ENCODE measurements at places on chromosomes 5 and 9.

- DNase-seq: no peak
Measured at GRCh38 chr5:108867656-108868055, 120.0 kb downstream of the FER start.

GRCh38 chr9:111197256-111197655 is 132.8 kb downstream of the OR2K2 start:
- no peak for DNase-seq

DNA sequence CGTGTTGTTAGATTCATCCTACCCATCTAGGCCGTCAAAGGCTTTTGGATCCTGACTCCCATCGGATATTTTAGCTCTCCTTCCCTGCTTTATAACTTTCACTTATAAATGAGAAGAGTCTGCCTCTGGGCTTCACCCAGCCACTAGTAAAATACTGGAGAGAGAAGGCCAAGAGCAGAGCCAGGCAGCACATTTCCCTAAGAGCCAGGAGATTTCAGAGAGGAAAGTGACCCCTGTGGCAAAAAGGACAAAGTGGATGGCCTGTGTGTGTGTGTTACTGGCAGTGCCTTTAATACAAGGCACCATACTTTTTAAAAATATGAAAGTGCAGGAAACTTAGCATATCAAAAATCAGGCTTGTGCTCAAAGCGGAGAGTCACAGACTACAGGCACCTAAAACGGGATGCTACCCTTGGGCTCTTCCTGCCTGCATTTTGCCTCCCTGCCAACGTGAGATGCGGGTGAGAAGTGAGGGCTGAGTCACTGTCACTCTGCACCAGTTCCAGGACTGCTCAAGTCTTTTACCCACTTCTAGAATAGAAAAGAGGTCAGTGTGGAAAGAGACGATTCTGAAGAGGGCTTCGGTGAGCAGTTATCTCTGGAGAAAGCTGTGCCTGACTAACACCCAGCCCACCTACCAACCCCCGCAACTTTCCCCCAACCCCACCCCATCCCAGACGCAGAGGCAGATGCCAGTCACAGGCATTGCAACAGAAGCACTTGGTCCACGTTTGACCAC is 15.9 kb downstream of the NFIL3 start:
- DNase-seq: no peak

DNA sequence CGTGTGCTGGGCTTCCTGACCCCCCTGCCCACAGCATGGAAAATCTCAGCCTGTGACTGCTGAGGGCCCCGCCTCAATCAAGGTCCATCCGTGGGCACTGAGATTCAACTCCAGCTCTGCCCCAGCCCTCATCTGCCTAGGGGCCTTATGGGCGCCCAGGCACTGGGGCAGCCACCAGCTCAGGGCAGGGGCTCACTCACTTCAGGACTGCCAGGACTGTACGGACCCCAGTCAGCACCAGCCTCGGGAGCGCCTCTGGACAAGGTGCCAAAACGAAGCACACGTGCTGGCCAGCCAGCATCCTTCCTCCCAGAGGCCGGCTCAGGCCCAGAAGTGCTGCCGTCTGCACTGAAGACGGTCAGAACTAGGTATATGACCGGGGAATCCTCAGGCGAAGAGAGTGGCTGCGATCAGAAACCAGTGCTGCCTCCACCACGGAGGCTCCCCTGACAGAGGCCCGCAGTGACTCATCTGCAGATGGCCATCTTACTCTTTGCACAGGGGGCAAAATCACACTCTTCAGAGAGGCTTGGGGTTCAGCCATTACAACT is 19.6 kb downstream of the CLPTM1L start:
- no peak for DNase-seq

DNA sequence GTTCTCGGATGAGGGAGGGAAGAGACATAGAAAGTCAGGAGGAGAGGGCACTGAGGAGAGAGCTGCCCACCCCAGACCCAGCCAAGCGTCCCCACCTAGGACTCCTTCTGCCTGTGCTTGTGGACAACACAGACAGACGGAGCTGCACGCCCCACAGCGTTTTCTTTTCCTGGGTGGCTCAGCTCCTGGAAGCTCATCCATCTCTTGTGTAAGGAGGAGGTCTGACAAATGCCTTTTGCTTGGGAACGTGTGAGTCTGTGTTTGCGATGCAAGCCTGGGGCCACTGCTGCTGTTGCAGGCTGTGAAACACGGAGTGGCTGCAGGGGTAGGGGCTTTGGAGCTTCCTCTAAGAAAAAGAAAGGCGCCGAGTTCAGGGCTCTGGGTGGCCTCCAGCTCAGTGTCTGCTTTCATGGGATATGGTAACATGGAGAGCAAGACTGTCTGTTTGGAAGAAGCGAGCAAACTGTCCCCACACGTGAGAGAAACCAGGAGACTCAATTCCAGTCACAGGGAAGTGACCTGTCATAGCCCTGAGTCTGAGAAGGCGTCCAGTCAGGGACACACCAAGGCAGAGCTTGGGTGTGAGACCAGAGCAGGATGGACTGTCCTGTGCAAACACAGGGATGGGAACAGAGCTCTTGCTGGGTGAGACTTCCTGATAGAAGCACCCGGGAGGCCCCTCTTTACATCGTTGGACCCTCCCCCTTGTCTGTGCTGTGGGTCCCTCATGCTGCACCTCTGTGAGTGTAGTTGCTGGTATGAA is 42.7 kb downstream of the GADD45G start:
- no peak for DNase-seq

- DNase-seq: no peak
Measured at GRCh38 chr5:147310059-147310704, 75.4 kb downstream of the STK32A start.

DNA sequence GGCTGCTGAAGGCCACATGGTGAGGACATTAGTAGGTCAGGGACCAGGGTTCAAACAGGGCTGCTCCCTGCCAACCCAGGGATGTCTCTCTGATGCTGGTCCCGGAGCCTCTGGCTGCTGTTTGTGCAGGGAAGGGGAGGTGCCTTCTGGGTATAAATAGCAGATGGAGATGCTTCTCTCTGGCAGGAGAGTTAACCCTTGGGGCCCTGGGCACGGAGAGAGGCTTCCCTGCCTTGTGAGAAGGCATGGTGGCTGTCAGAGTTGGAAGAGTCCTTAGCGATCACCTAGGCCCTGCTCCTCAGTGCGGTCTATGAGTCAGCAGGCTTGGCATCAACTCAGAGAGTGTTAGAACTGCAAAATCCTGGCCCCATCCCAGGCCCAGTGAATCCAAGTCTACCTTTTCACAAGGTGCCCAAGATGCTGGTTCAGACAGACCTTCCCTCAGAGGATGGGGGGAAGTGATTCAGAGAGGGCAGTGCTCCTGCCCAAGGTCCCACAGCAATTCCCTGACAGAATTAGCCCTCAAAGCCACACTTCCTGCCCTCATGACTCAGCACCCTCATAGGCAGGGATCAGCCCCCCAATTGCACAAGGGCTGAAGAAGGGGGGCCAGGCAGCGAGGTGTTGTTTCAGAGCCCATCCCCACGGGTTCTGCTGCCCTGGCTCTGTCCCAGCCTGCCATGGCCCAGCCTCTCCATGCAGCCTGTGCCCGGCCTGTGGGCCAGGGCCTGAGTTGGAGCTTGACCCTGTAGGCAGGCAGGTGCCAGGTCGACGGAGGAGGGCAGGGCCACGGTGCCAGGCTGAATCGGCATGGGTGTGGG is 25.6 kb downstream of the CAMK2A start:
- DNase-seq: no peak

DNA sequence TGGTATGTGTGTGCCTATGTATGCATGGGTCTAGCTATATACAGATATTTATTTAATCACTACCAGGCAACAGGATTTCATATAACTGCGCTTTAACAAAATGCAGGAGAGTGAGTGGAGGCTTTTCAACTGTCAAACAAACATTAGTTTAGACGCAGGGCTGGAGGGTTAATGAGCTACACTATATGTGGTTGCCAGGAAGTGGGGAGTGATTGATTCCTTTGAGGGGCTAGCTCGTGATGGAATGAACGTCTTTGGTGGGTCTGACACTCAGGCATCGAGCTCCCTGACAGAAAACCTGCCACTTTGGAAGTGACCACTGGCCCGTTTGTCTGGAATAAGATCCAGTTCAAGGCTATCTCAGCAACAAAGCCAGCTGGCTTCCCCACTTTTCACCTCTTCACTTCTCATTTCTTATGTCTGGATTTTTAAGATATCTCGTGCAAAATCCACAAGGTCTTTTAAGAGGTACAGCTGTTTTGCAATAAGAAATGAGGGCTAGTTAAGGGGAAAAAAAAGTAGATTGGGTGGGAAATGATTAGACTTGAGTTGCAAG is 78.0 kb downstream of the CFAP77 start:
- DNase-seq: no peak

DNA sequence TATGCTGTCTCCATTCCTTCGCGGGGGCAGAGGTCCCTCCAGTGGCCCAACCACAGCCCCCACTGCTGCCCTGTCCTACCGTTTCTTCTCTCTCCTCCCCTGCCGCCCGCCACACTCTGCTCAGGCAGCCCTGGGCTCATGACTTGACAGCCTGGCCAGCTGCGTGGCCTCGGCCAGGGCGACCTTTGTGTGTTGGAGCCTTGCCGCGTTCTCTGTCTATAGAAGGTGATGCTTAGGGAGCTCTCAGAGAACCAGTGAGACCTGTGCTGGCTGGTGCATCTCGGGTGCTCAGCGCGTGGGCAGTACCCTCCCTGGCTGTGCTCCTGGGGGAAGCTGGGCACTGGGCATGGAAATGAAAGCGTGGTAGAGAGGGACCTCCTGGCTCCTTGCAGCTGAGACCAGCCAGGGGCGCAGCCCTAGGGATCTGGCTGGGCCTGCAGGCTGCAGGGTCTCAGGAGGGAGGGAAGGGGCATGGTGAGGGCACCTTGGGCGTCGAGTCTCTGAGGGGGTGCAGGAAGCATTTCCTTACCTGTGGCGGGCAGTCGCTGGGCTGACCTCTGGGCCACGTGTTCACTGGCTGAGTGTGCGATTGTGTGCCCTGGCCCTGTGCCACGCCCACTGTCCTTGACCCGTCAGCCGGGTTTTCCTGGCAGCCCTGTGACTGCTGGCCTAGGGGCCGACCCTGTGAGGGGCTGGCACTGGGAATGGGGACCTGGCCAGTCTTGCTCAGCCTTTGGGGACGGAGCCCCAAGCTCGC is 50.3 kb downstream of the RXRA start:
- no peak for DNase-seq

GRCh38 chr5:8770431-8770830 is 775.4 kb downstream of the SEMA5A start:
- no peak for DNase-seq

DNA sequence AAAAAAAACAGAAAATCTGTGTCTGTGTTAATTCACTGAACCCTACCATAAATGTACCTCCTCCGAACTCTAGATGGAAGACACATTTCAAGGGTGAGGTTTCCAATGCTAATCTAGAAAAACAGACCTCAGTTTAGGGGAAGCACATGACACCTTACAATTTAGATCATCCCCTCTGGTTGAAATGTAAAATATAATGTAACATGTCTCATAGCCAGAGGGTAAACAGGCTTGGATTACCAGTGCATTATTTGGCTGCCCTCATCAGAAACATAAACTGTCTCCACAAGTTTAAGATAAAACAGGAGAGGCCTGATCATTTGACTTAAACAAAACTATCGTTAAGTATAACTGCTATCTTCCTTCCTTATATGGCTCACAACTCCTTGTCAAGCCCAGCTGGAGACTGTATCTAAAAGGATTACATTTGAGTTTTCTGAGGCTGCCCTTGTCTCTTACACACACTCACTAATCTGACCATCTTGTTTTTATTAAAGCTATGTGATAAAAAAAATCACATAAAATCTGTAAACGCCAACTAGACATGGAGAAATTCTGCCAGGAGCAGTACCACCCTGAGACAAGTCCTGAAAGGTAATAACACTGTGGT is 105.7 kb downstream of the LURAP1L start:
- no peak for DNase-seq

DNA sequence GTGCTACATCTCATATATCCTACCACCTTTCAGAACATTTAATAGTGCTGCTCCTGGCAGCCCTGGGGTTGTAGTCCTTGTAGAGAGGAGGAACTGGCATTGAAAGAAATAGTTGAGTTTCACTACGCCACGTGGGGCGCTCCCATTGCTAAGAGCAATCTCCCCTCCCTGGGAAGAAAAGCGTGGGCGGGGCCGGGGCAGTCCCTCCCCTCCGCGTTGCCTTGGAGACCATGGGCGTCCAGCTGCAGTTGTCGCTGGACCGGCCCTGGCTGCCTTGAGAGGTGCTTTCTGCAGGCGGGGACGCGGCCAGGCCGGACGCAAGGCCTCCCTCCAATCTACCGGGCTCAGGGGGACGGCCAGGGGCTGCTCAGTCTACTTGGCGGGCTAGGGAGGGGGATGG is 368 bp upstream of the CCDC180 start:
- DNase-seq: no peak

GRCh38 chr5:123486951-123487655 is 24.9 kb upstream of the CSNK1G3 start:
- no peak for DNase-seq

DNA sequence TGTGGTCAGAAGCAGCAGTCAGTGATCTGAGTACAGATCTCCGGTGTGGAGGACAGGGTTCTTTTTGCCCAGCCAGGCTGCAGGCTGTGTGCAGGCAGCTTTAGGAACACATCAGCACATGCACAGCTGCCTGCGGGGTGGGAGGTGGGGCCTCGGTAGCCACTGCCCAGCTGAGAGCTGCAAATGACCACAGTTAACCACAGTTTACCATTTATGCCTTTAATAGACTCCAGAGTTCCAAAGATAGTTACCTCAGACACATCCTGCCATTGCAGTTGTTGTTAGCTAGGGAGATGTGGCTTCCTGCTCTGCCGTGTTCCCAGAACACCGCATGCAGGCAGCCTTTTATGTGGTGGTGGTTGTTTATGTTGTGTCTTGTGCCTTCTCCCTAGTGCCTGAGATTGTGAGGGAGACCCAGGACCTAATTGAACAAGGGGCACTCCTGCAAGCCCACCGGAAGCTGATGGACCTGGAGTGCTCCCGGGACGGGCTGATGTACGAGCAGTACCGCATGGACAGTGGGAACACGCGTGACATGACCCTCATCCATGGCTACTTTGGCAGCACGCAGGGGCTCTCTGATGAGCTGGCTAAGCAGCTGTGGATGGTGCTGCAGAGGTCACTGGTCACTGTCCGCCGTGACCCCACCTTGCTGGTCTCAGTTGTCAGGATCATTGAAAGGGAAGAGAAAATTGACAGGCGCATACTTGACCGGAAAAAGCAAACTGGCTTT is 10.2 kb downstream of the EXOC3 start:
- DNase-seq: no peak

- DNase-seq: no peak
Measured at GRCh38 chr5:50576686-50577256, 89.7 kb upstream of the PARP8 start.

DNA sequence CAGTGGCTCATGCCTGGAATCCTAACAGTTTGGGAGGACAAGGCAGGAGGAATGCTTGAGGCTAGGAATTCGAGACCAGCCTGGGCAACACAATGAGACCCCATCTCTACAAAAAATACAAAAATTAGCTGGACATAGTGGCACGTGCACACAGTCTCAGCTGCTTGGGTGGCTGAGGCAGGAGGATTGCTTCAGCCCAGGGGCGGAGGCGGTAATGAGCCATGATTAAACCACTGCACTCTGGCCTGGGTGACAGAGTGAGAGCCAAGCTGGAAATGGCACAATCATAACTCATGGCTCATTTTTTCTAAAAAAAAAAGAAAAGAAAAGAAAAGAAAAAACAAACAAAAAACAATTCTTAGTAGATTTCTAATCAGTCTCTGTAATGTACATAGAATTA is 446.2 kb downstream of the ELAVL2 start:
- no peak for DNase-seq

Measured in MM.1S (cell line).